Activated CD8-positive, alpha-beta memory T cell treated with anti-CD3 and anti-CD28 coated beads, Interleukin-2, amount 10 ng/mL, durations not matched to agents 7 days and 5 days (primary cell): ENCODE measurements at places on chromosomes 5 and 9. TPM values are rescaled to one million over a fixed set of nuclear protein-coding genes. Genes with fewer than 3 reads are reported as not detected.

DNA sequence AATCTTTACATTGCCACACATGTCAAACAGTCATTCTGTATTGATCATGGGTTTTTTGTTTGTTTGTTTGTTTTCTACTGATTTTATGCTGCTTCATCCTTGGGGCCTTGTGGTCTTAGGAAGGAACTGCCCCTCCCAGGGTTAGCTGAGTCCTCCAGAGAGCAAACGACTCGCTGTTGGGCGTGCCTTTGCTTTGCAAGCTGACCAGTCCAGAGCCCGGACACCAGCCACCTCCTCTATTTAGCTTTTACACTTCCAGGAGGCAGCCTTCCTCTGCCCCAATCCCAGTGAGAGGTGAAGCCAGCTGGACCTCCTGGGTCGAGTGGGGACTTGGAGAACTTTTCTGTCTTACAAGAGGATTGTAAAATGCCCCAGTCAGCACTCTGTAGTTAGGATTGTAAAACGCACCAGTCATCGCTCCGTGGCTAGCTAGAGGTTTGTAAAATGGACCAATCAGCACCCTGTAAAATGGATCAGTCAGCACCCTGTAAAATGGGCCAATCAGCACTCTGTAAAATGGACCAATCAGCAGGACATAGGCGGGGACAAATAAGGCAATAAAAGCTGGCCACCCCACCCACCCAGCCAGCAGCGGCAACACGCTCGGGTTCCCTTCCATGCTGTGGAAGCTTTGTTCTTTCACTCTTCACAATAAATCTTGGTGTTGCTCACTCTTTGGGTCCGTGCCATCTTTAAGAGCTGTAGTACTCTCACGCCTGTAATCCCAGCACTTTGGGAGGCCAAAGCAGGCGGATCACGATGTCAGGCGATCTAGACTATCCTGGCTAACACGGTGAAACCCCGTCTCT is 154.4 kb downstream of the ERCC6L2 start:
- no peak for DNase-seq
- H3K27ac ChIP-seq, result no peak overlapping the region
- peaks cover 10% of the 10 kb centered on the region for H3K36me3 ChIP-seq
- H3K27me3 ChIP-seq, result peaks cover 20% of the 10 kb centered on the region
- H3K4me1 ChIP-seq, result peaks cover 14% of the 10 kb centered on the region

GRCh38 chr5:36602704-36603321 is 3.6 kb upstream of the SLC1A3 start:
- H3K27me3 ChIP-seq, result peaks cover 44% of the 10 kb centered on the region
- no peak overlapping the region for H3K4me3 ChIP-seq
- H3K27ac ChIP-seq, result no peak overlapping the region
- no peak for DNase-seq
- no peaks in the 10 kb centered on the region for H3K36me3 ChIP-seq
- H3K4me1 ChIP-seq, result peaks cover 20% of the 10 kb centered on the region

- no peak overlapping the region for H3K4me3 ChIP-seq
- peaks cover 1% of the 10 kb centered on the region for H3K36me3 ChIP-seq
- no peak overlapping the region for H3K27ac ChIP-seq
Observed at GRCh38 chr5:79512049-79512448, 1.9 kb downstream of the HOMER1 start.

The SERF1B gene
- total RNA-seq, result 6.0 TPM

The NINJ1 gene
- total RNA-seq, result 31.1 TPM

The SLC28A3 gene
- total RNA-seq, result 0.09 TPM

GRCh38 chr5:175383350-175383749 is 60.6 kb downstream of the DRD1 start:
- DNase-seq, result no peak
- no peak overlapping the region for H3K4me3 ChIP-seq
- no peaks in the 10 kb centered on the region for H3K36me3 ChIP-seq
- H3K4me1 ChIP-seq, result no peaks in the 10 kb centered on the region
- H3K27me3 ChIP-seq, result peaks cover 15% of the 10 kb centered on the region
- H3K27ac ChIP-seq, result no peak overlapping the region

- no peaks in the 10 kb centered on the region for H3K36me3 ChIP-seq
- H3K4me3 ChIP-seq, result no peak overlapping the region
- H3K4me1 ChIP-seq, result no peaks in the 10 kb centered on the region
- no peaks in the 10 kb centered on the region for H3K27me3 ChIP-seq
Observed at GRCh38 chr5:119631660-119632059, 2.3 kb downstream of the FAM170A start.

DNA sequence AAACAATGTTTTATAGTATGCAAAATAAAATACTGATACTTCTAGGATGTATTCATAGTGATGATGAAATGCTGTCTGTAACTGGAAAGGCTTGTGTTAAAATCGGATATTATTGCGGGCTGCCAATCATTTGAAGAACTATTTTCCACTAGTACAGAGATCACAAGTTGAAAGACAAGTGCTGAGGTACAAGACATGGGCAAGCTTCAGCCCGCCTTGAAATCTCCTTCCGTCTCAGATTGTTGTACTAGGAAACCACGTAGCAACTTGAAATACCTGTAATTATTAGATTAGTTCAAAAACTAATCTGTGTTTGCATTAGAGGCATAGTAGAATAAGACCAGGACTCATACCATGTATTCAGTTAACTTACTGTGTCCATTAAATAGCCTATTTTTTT is 218.2 kb downstream of the ARHGEF28 start:
- peaks cover 14% of the 10 kb centered on the region for H3K27me3 ChIP-seq
- no peaks in the 10 kb centered on the region for H3K4me1 ChIP-seq
- H3K36me3 ChIP-seq, result no peaks in the 10 kb centered on the region
- DNase-seq, result no peak

- H3K4me1 ChIP-seq, result peaks cover 15% of the 10 kb centered on the region
- peaks cover 5% of the 10 kb centered on the region for H3K36me3 ChIP-seq
- H3K27ac ChIP-seq, result no peak overlapping the region
- no peaks in the 10 kb centered on the region for H3K27me3 ChIP-seq
- no peak overlapping the region for H3K4me3 ChIP-seq
Observed at GRCh38 chr5:60945813-60946187, 795 bp downstream of the NDUFAF2 start.
